ENCODE measurements at places on chromosomes 7 and 10.
A peak's percentile ranks its signal among the peaks of the same experiment; 100 is the strongest.

GRCh38 chr7:6139189-6139996, 108.2 kb downstream of the ANKRD61 start:
- DNase-seq, result no peak

GRCh38 chr10:30656233-30656632, 26.7 kb upstream of the LYZL2 start:
- no peak for DNase-seq

- DNase-seq, result peak; percentile 55
These were observed 98.2 kb downstream of the MAPK8 start for GRCh38 chr10:48404646-48405045.

DNA sequence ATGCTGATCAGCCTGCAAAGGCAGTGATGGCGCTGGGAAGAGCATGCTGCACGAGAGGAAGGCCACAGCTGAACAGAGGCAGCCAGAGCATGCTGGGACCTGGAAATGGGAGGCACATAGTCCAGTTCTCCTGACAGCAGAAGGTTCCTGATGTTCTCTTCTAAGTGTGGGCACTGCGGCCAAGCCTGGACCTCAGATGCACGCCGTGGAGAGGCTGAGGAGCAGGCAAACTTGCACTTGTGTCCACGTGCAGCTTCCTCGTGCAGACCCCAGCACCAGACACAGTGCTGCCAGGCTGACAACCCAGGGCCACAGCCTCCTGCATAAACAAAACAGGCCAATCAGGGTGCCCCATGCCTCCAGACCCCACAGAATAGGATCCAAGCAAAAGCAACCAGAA, 93.5 kb upstream of the LANCL2 start:
- no peak for DNase-seq

DNA sequence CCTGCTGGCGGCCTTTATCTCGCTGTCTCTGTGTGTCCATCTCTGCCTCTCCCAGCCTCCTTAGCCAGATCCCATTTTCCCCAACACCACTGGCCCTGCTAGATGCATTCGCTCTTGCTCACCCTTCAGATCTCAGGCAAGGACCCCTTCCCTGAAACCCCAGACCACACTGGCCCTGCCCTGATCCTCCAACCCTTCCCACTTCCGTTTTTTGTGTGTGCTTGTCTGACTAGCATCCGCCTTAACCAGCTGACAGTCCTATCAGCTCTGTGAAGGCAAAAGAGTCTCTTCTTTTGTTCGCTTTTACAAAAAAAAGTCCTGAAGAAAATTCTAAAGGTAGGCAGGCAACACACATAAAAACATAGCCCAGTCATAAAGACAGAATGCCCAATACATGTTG, 28.7 kb downstream of the CHST15 start:
- no peak for DNase-seq

DNA sequence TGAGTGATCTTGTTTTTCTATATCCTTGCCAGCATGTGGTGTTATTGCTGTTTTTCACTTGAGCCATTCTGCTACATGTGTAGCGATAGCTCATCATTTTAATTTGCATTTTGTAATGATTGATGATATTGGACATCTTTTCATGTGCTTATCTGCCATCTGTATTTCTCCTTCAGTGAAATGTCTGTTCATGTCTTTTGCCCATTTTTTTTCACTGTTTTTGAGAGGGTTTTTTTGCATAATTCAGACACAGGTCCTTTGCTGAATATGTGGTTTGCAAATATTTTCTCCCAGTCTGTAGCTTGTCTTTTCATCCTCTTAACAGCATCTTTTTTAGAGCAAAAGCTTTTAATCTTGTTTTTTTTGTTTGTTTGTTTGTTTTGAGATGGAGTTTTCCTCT, 3.7 kb upstream of the PMPCB start:
- no peak for DNase-seq

- DNase-seq, result no peak
These were observed 10.6 kb downstream of the LRRC20 start for GRCh38 chr10:70371846-70372245.

GRCh38 chr10:49225218-49225876, 37.2 kb upstream of the TMEM273 start:
- no peak for DNase-seq

- no peak for DNase-seq
These were observed 40.6 kb upstream of the NPFFR1 start for GRCh38 chr10:70324339-70324861.

DNA sequence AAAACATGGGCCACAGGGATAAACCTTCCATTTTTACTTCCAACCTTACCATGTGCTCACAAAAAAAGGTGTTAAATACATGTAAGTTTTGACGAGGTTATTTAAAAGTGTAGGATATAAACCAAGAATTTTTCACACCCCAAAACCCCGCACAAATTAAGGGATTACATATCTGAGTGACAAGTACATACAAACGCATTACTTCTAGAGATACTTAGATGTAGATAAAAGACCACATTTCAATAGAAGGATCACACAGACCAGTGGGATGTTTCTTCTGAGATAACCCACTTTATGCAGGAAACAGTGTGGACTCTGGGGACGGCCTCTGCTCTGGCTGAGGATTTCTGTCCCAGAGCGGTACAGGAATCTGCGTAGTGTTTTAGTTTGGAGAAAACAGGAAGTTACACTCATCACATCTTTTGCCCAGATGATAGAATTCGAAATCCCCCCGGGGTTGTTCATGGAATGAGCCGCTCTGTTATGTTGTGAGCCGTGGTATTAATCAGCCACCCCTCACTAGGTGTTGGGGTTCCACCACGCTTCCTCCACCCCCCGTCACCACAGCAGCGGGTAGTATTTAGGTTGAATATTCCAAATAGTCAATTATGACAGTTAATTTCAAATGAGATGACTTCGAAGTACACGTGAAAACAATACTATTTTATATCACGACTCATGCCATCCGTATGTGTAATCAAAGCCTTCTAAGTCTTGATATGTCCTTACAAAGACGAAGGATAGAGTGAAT, 1.3 kb upstream of the CUL1 start:
- peak; percentile 63 for DNase-seq

DNA sequence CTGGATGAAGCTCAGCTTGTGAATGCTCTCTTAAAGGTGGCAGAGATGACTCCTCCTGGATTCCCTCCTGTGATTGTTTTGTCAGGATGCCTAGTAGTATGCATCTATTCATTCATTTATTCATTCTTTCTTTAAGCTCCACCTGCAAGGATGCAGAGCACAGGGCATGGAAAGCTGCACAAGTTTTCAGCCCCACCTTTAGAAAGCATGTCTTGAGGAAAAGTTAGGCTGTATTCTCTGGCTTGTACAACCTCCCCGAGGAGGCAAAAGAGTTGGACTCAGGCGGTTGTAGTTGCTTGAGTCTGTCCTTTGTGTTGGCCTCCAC, 22.4 kb downstream of the ARID5B start:
- DNase-seq, result no peak

DNA sequence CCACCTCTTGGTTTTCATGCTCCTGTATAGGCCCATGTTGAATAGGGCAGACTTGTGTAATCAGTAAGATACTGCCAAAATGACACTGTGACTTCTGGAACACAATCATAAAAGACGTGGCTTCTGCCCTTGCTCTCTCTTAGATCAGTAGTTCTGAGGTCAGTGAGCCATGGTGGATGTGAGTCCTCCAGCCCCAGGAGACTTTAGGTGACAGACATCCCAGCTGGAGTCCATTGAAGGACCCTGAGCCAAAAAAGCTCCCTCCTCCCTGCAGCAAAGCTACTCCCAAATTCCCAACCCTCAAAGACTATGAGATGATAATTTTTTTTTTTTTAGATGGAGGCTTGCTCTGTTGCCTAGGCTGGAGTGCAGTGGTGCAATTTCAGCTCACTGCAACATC, 3.2 kb upstream of the RADIL start:
- no peak for DNase-seq

- DNase-seq, result no peak
These were observed 169.3 kb upstream of the PRSS1 start for GRCh38 chr7:142579946-142580345.

GRCh38 chr10:32149252-32149955, 93.2 kb upstream of the KIF5B start:
- peak; percentile 77 for DNase-seq

GRCh38 chr7:69190763-69191162, 407.5 kb upstream of the AUTS2 start:
- DNase-seq, result no peak

DNA sequence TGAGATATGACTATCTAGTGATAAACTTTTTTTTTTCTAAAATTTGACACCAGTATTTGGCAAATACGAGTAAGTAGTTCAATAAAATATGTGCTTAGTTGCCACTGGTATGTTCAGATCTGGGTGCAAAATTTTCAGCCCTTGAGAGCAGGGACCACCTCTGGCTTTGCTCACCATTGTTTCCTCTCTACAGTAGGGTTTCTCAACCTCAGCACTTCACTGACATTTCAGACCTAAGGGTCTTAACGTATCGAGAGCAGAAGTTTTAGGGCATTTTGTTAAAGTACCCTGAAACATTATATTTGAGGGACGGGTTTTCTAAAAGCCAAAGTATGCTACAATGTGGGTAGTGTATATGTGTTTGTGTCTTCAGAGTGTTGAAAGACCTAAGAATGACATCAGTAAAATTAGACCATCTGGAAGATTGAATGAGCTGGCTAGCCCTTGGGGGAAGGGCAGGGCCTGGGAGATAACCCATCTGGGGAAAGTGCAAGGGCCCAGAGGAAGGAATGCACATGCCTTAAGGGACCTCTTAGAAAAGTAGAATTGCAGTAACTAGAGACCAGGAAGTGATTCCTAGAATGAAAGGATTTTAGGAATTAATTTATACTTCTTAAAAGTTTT, 11.8 kb downstream of the BZW2 start:
- peak; percentile 89 for DNase-seq

DNA sequence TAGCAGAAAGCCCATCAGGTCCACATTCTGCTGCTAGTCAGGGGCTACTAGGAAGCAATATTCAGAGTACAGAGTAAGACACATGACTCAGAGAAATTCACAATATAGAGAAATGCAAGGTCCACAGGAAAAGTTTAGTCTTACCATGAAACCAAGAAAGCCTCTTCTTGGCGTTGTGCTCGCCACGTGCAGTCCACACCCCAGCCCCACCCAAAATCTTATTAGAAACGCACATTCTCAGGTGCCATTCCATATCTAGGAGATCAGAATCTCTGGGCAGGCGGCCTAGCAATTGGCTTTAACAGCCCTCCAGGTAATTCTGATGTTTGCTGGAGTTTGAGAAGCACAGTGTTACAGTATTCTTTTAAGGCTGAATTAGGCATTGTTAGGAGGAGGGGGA, 15.8 kb upstream of the SAR1A start:
- no peak for DNase-seq
